ENCODE measurements at places on chromosomes 6 and 20.
A peak's percentile ranks its signal among the peaks of the same experiment; 100 is the strongest.

DNA sequence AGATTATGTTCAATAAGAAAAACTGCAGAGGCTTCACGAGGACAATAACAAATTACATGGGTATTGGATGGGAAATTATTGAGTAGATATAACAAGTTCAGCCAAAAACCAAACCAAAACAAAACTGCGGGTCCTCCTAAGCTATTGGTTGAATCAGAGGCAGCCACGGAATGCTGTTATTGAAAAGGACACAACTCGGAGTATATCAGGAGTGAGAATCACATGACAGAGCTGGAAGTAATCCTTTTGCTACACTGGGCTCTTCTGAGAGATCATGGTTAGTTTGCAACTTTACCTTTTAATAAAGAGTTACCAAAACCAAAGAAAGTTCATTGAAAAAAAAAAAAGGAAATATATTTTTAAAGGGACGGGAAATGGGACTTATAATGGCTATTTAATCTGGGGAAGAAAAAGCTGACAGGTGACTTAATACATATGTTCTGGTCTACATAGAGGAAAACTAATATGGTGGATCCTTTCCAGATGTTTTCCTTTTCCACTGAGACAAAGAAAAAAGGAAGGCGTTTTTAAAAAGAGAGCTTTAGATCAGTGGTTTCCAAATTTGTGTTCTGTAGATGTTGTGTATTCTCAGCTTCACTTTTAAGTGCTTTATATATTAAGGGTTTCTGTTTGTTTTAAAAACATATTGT lies 6.9 kb upstream of the CITED2 start:
- no peak for DNase-seq

- DNase-seq: no peak
Observed at GRCh38 chr6:26197933-26198721, 110.9 kb downstream of the HFE start.

DNA sequence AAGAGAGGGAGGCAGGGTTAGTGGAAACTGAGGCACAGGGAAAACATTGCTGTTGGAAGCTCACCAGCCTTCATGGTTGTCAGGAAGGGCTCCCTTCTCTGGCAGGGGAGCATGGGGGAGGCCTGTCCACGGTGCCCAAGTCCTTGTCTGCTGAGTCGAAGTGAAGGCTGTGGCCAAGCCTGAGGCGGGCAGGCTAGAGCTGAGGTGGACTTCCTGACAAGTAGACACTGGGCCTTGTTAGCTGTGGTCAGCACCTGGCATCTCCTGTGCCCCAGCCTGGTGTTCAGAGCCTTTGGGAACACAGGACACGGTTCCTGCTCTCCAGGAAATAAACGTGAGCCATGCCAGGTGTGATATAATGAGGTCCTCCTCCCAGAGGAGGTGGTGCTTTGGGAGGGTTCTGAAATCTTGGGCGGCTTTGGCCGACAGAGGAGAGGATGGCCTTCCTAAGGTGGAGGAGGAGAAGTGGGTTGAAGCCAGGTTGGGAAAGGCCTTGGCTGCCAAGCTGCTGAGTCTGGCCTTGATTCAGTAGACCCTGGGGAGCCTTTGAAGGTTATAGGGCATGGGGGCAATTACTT lies 138.4 kb upstream of the RNF24 start:
- no peak for DNase-seq

GRCh38 chr6:137213813-137214212 lies 5.4 kb downstream of the IFNGR1 start:
- no peak for DNase-seq

GRCh38 chr6:46565531-46565930 lies 74.3 kb upstream of the RCAN2 start:
- DNase-seq: no peak

DNA sequence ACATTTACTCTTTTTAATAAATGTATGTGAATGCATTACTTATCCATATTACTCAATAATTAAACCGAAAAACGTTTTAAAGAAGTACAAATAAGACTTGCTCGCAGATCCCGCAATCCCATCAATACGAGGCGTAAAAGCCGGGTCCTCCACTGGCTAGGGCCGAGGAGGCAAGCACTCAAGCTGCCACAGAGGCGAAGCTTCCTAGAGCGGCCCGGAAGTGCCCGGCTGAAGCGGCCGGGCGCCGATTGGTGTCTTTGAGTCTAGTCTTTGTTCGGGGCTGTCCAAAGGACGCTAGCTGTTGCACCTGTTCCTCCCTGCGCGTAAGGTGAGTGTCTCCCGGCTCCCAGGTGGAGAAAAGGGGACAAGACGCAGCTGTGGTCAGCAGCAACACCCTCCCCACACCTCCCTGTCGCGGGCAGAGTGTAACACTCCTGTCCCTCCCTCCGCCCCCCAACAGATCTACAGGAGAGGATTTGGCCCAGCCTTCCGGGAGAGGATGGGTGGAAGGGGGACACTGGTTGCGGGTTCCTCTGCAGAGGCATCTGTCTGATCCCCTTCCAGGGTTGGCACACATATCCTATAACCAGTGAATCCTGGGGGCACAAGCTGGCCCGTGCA lies at the start of gene ZSCAN16:
Gene ZSCAN16 (plus strand): TSS at position 260 of the 621 bp plus-strand sequence. CDS start 835 bp downstream, outside the sequence.
- DNase-seq: peak; percentile 62

DNA sequence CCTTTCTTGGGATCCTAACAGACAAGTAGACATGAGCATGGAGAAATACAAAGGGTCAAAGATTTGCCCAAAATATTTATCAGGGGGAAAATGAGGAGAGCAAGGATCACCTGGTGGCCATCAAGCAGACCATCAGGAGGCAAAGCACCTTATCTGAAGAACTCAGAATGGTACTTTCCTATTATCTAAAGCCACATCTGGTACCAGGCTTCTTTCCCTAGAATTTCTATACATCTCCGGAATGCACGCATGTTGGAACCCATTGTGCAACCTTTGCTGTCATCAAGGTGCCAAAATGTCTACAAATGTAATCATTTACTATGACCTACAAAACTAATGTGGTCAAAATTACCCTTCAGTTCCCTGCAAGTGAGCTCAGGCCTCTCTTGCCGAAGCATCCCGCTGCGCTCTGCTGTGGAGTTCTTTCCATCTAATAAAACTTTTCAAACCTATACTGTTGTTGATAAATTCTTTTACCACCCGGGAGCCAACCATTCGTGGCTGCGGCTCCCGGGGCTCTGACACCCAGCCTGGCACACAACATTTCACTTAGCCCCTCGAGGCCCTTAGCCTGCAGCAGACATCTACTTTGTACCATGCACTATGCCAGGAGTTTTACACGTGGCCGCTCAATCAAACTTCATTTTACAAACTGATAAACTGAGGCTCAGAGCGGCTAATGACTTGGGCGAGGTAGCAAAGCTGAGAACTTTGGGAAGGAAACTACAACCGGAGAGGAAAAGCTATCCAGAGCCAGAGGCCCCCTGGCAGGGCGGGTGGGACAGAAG lies 3.8 kb upstream of the CPXM1 start:
- DNase-seq: no peak

DNA sequence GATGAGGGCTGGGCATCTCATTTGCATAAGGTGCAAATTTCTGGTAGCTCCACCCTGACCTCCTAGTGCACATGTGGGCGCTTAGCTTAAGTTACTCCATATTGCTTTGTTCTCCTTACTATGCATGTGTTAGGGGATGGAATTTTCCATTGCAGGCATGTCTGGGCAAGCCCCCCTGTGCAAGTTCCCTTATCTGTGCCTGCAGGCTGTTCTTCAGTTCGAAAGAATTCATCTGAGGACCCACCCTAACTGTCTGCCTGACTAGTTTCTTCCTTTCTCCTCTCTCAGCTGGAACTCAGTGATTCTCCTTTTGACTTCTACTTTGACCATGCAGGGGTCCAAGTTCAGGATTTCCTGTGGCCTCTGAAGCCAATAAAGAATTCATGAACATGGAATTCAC lies 30.2 kb downstream of the CCDC170 start:
- no peak for DNase-seq

GRCh38 chr20:63969838-63970713 lies at the start of gene ZNF512B:
Gene ZNF512B (minus strand): TSS chr20:63969930. CDS start chr20:63967950, 1,980 bp downstream.
- DNase-seq: peak; percentile 83

DNA sequence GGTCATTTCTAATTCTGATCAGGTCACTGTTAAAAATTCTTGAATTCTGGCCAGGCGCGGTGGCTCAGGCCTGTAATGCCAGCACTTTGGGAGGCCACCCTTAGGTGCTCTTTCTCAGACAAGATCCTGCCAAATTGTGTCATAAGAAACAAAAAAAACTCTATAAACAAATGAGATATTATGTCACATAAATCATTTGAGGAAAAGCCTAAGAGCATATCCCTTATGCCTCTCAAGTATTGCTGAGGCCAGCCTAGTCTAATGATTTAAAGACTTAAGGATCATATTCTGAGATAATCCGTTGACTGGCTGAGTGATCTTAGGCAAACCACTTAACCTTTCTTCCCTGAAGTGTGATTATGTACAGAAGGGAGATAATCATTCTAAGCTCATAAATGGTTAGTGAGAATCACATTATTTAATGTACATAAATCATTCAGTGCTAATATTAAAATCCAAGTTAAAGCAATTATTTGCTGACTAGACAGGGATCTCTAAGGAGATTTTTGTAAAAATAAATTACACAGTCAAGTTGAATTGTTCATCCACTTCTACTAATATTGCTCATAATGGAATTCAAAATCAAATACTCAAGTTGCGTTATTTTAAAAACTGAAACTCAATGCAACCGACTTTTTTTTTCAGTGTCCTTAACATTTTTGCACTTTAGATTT lies 365.4 kb downstream of the PHF3 start:
- DNase-seq: no peak

- no peak for DNase-seq
Observed at GRCh38 chr6:35833536-35833935, 28.4 kb downstream of the LHFPL5 start.
